Esophagus squamous epithelium (tissue), 5 donors: ENCODE measurements at places on chromosomes 4 and X. TPM values are rescaled to one million over a fixed set of nuclear protein-coding genes. Genes with fewer than 3 reads are reported as not detected.

Gene GPRASP2
- 7.6 TPM for total RNA-seq

Gene GPRASP3
- total RNA-seq: 3.4 TPM

Gene MAGEE1
- total RNA-seq: 1.1 TPM

Gene PRSS48
- total RNA-seq: not detected

Gene CC2D2A
- total RNA-seq: 5.0 TPM

Gene PROM1
- total RNA-seq: 6.7 TPM

Gene PCDH11X
- total RNA-seq: 0.19 TPM
